ENCODE measurements at places on chromosomes 7 and 10.

DNA sequence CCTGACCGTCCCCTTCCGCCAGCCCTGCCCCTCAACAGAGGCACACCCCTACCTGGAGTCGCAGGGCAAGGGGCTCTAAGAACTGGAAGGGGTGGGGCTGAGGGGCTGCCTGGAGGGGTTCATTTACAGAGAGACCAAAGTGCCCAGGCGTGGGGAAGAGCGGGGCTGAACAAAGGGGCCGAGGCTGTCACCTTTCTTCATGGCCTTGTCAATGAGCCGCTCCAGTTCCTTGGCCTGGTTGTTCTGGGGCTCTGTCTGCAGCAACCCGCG, 2.3 kb upstream of the CLDN15 start:
- no peak for DNase-seq

DNA sequence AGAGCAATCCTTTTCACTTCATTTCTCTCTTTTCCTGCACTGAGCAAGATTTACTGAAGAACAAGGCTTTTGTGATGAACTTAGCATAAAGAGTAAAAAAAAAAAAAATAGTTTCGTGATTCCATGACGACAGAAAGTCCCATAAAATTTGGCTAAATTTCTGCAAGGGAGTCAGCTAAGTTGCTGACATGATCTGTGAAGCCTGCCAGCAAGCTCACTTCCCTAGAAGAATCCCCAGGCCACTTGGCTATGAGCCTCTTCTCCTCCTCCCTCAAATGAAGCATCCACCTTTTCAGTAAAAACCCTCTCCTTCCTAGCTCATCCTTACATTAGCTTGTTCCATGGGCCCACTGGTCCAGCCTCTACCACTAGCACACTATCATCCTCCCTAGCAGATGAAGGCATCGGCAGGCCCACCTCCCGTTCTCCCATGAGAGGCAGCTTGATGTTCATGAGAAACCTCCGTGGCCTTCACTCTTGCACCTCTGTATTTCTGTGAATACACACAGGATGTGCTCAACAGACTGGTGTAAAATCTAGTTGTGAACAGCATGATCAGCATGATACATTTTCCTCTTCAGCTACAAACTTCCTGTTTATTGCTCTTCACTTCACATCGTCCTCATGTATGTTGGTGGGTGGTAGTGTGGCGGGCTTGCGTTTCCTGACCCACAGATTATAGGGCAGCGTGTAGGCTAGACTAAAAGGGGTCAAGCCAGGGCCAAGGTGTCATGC, 30.9 kb downstream of the GIMAP8 start:
- no peak for DNase-seq

DNA sequence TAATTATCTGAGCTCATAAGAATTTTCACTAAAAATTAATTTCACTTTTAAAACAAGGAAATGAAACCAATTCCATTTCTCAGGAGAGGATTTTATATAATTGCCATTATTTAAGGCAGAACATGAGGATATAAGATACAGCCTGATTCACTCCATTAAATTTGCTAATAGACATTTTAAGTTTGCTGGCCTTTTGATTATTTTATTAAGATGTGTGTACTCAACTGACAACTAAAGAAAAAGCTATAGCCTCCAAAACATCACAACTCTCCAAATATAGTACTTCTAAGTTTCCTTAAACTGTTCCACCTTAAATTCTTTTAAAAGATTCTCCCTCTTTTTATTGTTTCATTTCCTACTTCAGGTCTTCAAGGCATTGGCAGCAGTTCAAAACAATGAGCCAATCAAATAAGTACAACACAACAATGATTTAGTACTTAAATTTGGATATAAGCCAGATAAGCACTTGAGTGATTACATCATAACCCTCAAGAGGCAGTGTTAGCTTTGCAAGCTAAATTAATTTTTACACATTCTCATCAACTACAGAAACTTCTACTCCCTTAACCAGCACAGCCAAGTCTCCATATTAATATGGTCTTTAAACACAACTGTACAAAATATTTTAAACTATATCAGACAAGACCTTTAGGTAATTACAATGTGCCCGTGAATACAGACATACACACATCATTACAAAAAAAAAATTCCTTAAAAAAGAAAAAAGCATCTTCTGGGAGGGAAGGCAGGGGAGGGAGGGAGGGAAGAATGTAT, 121.8 kb downstream of the KMT2C start:
- peak; percentile 19 for DNase-seq

- DNase-seq: no peak
Observed at GRCh38 chr10:16867990-16868389, 50.8 kb upstream of the RSU1 start.

GRCh38 chr10:88870089-88870488, 10.0 kb upstream of the STAMBPL1 start:
- no peak for DNase-seq

- no peak for DNase-seq
Observed at GRCh38 chr10:123782549-123782948, 109.1 kb downstream of the CPXM2 start.

- no peak for DNase-seq
Observed at GRCh38 chr7:26332698-26333097, 41.0 kb downstream of the SNX10 start.

- DNase-seq: peak; percentile 74
Observed at GRCh38 chr10:6171881-6172695, 30.6 kb upstream of the PFKFB3 start.

- no peak for DNase-seq
Observed at GRCh38 chr10:24984906-24985305, 31.1 kb downstream of the ENKUR start.

DNA sequence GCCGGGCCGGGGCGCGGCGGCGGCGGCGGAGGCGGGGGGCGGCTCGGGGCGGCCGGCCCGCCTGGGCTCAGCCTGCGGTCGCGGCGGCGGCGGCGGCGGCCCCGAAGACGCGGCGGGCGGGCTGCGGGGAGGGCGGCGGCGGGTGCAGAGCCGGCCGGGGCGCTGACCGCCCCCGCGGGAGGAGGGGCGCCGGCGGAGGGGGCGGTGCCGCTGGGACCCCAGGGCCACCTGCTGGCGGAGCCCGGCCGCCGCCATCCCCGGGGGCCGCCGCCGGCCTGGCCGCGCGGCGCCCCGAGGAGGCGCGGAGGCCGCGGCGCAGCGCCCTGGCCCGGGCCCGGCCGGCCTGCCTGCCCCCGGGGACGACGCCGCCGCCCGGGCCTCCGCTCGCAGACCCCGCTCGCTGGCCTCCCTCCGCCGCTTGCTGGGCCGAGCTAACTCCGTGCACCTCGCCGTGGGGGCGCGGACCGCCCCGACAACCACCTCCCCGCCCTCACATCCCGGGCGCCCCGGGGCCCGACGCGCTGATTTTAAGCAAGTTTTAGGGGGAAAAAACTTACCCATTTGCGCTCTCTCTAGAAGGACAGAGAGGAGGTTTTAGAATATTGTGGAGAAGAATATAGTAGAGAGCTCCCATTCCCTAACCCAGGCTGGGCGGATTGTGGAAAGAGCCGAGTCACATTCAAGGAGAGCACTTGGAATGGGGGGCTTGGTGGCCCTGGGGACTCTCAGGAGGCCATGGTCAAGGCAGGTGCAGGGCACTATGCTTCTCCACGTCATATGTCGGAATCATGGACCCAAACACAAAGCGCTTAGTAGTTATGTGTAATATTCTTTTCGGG, at the start of gene BEND7:
Gene BEND7 (minus strand): TSS at position 140 of the 839 bp plus-strand sequence. CDS start 481 bp downstream, outside the sequence.
- DNase-seq: no peak

DNA sequence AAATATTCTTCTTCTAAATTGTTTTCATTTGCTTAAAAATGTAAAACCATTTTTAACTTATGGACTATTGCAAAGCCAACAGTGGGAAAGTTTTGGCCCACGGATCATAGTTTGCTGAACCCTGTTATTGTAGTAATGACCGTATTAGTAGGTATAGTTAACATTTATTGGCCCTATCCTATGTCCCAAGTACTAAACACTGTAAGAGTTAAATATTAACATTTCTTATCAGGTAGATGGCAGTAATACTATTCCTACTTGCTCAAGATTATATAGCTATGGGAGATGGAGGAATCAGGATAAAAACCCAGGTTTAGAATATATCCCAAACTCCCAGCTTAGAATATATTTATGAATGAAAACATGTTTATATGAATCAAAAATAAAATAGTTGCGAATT, 993.2 kb downstream of the SORCS3 start:
- no peak for DNase-seq

GRCh38 chr7:86598721-86599120, 45.0 kb upstream of the GRM3 start:
- DNase-seq: no peak

GRCh38 chr7:131011976-131012375, 278.0 kb upstream of the KLF14 start:
- DNase-seq: peak; percentile 55

DNA sequence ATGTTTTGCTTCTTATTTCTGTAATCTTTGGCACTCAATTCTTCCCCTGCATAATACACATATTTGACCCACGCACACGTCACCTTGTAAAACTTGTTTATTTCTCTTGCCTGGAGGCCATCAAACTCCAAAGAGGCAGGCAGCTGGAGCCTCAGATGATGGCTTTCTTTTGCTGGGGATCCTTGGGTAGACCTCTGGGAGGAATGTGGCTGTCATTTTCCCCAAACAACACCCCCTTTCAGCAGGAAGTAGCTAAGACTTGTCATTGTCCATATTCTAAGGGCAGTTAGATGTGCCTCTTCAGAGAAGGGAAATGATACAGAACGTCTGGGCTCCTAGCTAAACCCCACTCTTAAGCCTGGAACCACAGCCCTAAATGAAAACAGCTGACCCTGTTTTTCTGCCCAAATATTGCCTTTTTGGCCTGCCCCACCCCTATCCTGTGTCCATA, 111.3 kb downstream of the ITGB8 start:
- DNase-seq: no peak

GRCh38 chr7:109864230-109864629, 1226.7 kb upstream of the LRRN3 start:
- no peak for DNase-seq

GRCh38 chr7:925601-926000, 28.9 kb downstream of the ADAP1 start:
- no peak for DNase-seq

- no peak for DNase-seq
Observed at GRCh38 chr10:75099952-75100763, 11.3 kb upstream of the SAMD8 start.

DNA sequence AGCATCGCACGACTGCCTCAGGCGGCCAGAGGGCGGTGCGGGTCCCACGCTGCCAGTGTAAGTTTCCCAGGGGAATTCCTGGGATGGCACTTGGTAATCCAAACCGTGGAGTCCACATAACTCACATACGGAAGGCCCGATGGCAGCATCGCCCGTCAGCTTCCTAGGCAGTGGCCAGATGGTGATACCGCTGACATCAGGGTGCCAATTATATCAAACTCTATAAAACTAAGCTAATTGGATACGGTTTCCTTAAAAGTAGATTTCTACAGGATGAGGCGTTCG, 189.8 kb downstream of the CELF2 start:
- no peak for DNase-seq

Data from HS-5 (cell line).